Immature natural killer cell (primary cell): ENCODE measurements at places on chromosomes 1 and 21. TPM values are rescaled to one million over a fixed set of nuclear protein-coding genes. Genes with fewer than 3 reads are reported as not detected.

- H3K4me3 ChIP-seq = no peak overlapping the region
- peak; percentile 15 for DNase-seq
- H3K4me1 ChIP-seq = no peaks in the 10 kb centered on the region
- no peak overlapping the region for H3K27ac ChIP-seq
Observed at GRCh38 chr1:25692560-25692959, 76.0 kb downstream of the MAN1C1 start.

DNA sequence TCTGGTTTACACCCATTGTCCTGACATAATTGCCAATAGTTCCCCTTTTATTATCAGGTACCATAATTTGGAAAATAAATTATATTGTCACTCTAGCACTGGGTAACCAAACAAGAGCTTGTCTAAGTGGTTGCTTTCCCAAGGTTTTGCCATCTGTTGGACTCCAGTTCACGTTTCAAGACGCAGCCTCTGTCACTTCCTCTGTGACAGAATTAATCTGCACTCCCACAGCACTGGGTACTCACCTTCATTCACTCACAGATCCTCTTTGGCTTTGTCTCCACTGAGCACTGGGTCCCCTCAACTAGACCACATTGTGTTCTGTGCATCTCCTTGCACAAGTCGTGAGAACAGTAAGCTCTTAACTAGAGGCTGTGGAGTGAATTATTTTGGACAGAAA lies 123.6 kb upstream of the JUN start:
- H3K4me3 ChIP-seq = no peak overlapping the region
- H3K36me3 ChIP-seq = no peaks in the 10 kb centered on the region
- H3K4me1 ChIP-seq = peaks cover 16% of the 10 kb centered on the region
- no peak overlapping the region for H3K27ac ChIP-seq
- DNase-seq = no peak
- H3K27me3 ChIP-seq = peaks cover 5% of the 10 kb centered on the region

GRCh38 chr1:165883056-165883455 lies 55.6 kb downstream of the UCK2 start:
- no peak for DNase-seq
- no peaks in the 10 kb centered on the region for H3K27me3 ChIP-seq
- no peak overlapping the region for H3K4me3 ChIP-seq
- H3K36me3 ChIP-seq = peaks cover 3% of the 10 kb centered on the region
- H3K27ac ChIP-seq = no peak overlapping the region

GRCh38 chr21:33058527-33058926 lies 11.4 kb upstream of the OLIG1 start:
- peaks cover 26% of the 10 kb centered on the region for H3K4me1 ChIP-seq
- H3K4me3 ChIP-seq = no peak overlapping the region
- H3K27ac ChIP-seq = no peak overlapping the region
- DNase-seq = no peak
- H3K27me3 ChIP-seq = peaks cover 6% of the 10 kb centered on the region
- no peaks in the 10 kb centered on the region for H3K36me3 ChIP-seq

- no peak overlapping the region for H3K4me3 ChIP-seq
- H3K27me3 ChIP-seq = peaks cover 13% of the 10 kb centered on the region
Observed at GRCh38 chr1:228161362-228161761, 4.2 kb upstream of the IBA57 start.

- no peak overlapping the region for H3K4me3 ChIP-seq
- H3K27me3 ChIP-seq = peaks cover 4% of the 10 kb centered on the region
Observed at GRCh38 chr1:201212056-201212455, 21.4 kb downstream of the IGFN1 start.

DNA sequence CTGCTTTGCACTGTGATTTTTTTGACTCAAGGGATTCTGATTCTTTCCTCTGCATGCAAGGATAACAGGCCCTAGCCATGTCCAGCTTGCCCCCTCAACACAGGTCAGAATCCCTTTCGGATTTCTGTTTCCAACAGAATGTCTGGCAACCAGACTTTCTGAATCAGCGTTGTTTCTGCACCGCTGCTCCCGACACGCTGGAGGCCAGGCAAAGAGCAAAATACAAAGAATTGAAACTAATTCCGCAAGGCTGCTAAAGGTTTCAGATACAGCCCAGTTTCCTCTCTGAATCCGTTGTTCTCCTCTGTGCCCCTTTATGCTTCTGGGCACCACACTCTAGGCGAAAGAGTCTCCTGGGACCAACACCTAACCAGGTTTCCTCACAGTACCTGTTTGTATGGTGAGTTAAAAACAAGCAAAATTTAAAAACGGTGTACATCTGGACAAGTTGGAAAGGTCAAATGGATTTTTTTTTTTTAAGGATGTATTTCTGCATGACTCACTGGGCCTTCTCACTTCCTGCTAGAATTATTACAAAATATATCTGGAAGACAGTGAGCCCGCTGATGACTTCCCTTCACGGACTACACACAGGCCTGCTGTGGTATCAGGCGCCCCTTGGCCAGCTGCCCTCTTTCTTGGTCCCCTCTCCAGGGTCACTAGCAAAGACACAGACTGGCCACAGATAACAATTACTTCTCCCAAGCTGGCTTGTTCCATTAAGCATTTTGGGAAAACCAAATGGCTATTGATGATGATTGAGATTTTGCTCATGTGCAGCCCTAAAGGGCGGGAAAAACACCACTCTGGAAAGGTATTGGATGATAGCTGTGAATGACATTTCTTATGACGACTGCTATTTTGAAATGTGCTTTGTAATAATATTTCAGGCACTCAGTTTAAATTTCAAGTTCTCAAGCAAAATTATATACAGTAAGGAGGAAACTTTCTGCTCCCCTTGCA lies 118.3 kb downstream of the TGFB2 start:
- H3K4me1 ChIP-seq = no peaks in the 10 kb centered on the region
- H3K4me3 ChIP-seq = no peak overlapping the region
- H3K36me3 ChIP-seq = no peaks in the 10 kb centered on the region
- peaks cover 1% of the 10 kb centered on the region for H3K27me3 ChIP-seq
- no peak overlapping the region for H3K27ac ChIP-seq

- no peaks in the 10 kb centered on the region for H3K4me1 ChIP-seq
- no peak overlapping the region for H3K4me3 ChIP-seq
- DNase-seq = no peak
- no peaks in the 10 kb centered on the region for H3K27me3 ChIP-seq
- no peak overlapping the region for H3K27ac ChIP-seq
Observed at GRCh38 chr1:179767996-179768395, 24.9 kb downstream of the FAM163A start.

DNA sequence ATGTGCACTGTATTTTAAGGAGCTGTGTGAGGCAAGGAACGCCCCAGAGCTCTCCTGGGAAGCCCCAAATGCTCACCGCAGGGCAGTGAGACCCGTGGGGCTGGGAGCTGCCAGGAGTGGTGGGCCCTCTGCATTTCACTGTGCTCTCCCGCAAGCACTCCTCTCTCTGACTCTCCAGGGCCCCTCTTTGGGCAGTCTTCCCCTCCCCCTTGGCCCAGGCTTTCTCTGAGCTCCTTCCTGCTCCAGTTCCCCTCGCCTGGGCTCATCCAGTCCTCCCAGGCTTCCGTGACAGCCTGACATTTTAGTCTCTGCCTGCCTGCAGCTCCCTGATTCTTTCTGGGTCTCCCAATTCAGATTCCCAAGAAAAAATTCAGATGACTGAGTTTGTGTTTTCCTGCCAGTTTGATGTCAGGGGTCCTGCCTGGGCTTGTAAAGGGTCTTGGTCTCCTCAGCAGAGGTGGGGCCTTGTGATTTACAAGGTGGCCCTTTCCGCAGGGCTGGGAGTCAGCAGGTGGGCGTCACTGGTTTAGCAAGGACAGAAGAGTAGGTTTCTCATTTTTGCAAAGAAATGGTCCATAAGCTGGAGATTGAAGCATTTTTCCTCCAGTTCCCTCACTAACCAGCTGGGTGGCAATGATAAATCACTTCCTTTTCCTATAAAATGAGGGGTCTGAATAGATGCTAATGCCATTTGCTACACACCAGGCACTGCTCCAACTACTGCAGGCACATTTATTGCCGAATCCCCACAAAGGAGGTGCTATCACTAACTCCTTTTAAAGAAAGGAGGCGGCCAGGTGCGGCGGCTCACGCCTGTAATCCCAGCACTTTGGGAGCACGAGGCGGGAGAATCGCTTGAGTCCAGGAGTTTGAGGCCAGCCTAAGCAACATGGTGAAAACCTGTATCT lies 1.9 kb upstream of the CA6 start:
- DNase-seq = no peak
- peaks cover 6% of the 10 kb centered on the region for H3K4me1 ChIP-seq
- H3K4me3 ChIP-seq = no peak overlapping the region

DNA sequence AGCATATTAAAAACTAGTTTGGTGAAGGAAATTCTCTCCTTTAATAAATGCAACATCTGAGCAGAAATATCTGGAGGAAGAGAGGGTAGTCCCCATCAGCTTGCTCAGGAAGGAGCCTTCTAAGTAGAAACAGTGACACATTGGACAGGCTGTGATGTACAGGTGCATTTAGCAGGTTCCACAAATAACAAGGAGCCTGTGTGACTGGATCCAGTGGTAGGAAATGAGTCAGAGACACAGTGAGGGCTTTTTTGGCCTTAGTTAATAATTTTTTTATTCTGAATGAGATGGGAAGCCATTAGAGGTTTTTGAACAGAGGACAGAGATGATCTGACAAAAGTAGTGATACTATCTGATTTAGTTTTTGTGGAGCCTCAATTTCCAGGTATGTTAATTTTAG lies 738.9 kb upstream of the PTBP2 start:
- H3K4me3 ChIP-seq = no peak overlapping the region
- H3K4me1 ChIP-seq = no peaks in the 10 kb centered on the region
- no peak for DNase-seq
- H3K27me3 ChIP-seq = no peaks in the 10 kb centered on the region
- H3K36me3 ChIP-seq = no peaks in the 10 kb centered on the region

GRCh38 chr1:198788561-198789064 lies 149.8 kb downstream of the PTPRC start:
- peaks cover 4% of the 10 kb centered on the region for H3K27me3 ChIP-seq
- H3K27ac ChIP-seq = peak overlapping the region; percentile 93
- DNase-seq = peak; percentile 85
- H3K4me3 ChIP-seq = peak overlapping the region; percentile 16
- H3K36me3 ChIP-seq = no peaks in the 10 kb centered on the region
- H3K4me1 ChIP-seq = peaks cover 41% of the 10 kb centered on the region

- no peaks in the 10 kb centered on the region for H3K36me3 ChIP-seq
- no peak for DNase-seq
- H3K4me3 ChIP-seq = no peak overlapping the region
Observed at GRCh38 chr1:99240621-99241020, 23.7 kb upstream of the PLPPR4 start.

Gene ATF3
- 0.40 TPM for polyA plus RNA-seq

Gene PLPPR4
- not detected for polyA plus RNA-seq

Gene TRABD2B
- not detected for polyA plus RNA-seq

Gene VWA5B1
- not detected for polyA plus RNA-seq
